Hepatic stellate cell (primary cell): ENCODE measurements at places on chromosomes 7 and 10.
A peak's percentile ranks its signal among the peaks of the same experiment; 100 is the strongest.

- DNase-seq = no peak
These were observed 516.3 kb upstream of the MKI67 start for GRCh38 chr10:128642502-128642901.

- DNase-seq = no peak
These were observed 237.8 kb downstream of the SEMA3D start for GRCh38 chr7:84949067-84949466.

DNA sequence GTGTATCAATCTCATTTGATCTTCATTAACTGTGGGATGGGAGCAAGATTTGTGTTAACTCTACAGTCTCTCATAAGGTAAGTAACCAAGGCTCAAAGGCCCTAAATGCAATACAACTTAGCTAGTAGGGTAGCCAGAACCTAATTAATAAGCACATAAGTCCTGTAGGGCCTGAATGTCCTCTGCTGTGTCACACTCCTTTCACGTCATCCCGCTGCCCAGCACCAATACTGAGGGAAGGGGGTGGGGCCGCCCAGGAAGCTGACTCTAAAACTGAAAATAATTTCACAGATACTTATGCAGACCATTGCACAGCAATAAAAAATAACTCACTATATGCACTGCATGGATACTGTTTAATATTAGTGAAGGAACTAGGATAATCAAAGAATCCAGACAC, 13.7 kb downstream of the CCDC6 start:
- DNase-seq = no peak

GRCh38 chr7:77667459-77668086, 28.7 kb upstream of the RSBN1L start:
- no peak for DNase-seq

DNA sequence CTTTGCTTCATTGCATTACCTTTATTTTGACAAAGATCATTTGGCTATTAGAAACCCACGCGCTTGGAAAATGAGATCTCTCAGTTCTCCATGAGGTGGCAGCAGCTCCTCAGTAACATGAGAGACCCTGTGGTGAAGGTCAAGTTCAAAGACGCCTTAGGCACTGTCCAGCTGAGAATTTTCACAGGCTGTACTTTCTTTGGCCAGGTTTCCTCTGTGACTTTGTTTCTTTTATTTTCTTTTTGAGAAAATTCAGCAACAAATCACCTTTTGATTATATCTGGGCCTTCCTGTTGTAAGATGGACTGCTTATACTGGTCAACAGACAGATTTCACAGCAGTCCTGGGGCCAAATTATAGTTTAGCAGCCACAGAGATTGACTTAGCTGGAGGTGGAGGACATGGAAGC, 54.5 kb downstream of the RAB18 start:
- DNase-seq = peak; percentile 35

- DNase-seq = no peak
These were observed at the start of gene GPR22 for GRCh38 chr7:107469929-107470328. GPR22 (plus strand) TSS chr7:107470057; CDS start chr7:107474061, 4,004 bp downstream.

GRCh38 chr7:118938845-118939244, 714.3 kb downstream of the ANKRD7 start:
- no peak for DNase-seq

GRCh38 chr10:230758-231157, 95.5 kb downstream of the ZMYND11 start:
- no peak for DNase-seq

DNA sequence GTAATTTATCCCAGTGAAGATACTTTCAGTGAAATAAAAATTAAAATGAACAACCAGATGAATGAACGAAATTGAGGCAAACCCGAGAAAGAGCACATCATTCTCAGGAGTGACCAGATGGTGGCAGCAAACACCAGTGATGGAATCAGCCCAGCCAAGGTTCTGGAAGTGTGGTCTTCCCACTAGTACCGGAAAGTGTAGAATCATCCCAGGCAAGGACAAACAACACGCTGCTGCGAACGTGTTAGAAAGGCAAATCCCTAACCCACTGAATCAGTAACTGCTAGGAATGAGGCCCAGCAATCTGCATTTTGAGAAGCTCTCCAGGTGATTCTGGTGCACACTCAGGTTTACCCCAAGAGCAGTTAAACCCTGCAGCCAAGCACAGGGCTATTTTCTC, 15.5 kb upstream of the SLC18A3 start:
- DNase-seq = peak; percentile 82

DNA sequence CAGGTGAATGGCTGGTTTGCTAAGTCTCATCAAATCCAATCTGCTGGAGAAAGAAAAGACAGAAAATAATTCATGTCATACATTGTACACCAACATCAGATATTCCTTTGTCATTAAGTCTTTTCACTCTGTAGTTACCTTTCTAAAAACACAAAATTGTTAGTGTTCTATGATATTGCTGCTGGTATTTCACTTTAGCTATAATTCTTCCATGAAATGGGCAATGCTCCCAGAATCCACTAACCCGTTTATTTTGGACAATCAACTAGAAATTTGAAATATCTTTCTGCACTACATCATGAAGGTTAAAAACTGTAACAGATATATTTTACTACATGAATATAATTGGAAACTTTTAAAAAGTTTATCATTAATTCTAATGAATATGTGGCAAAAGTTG, 181.3 kb downstream of the C7orf25 start:
- DNase-seq = no peak

DNA sequence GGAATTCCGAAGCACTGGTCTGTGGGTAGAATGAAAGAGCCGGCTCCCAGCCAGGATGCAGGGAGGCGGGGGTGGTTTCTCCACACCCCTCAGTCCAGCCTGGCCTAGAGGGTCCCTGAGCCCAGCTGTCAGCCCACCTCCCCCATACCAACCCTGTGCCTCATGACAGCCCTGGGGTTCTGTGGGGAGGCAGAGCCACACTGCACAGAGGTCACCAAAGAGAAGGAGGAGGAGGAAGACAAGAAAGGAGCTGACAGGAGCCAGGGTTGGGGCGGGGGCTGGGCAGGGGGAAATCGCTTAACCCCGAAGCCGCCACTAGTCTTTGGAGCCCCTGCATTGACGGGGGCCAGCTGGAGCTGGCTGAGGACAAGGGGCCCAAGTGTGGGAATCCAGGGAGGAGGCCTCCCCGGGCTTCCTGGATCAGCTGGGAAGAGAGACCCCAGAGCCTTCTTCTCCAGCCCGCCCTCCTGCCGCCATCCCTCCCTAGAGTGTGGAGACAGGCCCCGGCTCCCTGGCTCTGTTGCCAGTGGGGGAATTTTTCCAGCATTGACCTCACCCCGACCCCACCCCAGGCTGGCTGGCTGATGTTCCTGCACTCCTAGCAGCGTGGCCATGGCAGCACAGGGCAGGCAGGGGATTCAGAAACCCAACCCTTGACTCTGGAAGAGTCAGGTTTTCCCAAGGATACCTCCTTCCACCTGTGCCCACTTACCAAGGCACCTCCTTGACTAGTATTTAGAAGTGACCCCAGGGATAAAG, 32.5 kb downstream of the KAZALD1 start:
- DNase-seq = no peak

DNA sequence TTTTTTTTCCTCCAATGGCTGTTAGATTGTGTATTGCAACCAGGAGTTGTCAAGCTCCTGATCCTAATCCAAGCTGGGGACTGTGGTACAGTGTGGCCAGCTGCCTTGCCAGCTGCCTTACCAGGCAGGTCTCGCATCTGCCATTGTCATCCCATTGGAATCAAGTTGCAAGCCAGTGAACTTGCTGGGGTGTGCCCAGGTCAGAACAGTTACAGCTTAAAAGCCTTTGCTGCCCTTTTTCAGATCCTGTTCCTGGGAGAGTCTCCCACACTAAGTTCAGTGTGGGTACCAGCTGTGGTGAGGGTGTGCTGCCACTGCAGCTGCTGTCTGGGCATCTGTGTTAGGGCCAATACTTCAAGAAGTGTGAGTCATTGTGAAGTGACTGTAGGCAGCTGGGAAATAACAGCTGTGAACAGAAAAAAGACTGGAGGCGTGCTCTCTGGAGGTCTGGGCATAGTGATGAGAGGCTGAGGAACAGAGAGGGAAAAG, 72.8 kb downstream of the CCNY start:
- peak; percentile 89 for DNase-seq

- no peak for DNase-seq
These were observed 322.6 kb upstream of the SEMA3D start for GRCh38 chr7:85509476-85509875.

- no peak for DNase-seq
These were observed 56.8 kb downstream of the ZNF438 start for GRCh38 chr10:30974773-30975415.

- DNase-seq = no peak
These were observed 151.6 kb downstream of the EMX2 start for GRCh38 chr10:117694190-117694589.

- no peak for DNase-seq
These were observed 132.2 kb upstream of the YAE1 start for GRCh38 chr7:39434012-39434411.

DNA sequence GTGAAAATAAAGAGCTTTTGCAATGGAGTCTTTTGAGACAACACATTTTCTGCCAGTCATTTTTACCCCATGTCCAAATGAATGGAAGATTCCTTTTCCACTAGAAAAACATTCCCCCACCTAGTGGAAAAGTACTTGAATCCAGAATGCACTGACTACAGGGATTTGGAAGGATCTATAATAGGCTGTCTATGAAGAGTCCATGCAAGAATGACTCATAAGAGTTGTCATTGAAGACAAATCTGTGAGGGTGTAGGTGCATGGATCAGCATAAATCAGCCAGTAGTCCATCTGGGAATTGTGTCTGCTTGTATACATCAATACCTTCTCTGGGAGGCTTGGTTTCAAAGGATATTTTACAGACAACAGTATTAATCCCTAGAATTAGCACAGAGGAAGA, 32.5 kb upstream of the TRUB1 start:
- DNase-seq = peak; percentile 26

DNA sequence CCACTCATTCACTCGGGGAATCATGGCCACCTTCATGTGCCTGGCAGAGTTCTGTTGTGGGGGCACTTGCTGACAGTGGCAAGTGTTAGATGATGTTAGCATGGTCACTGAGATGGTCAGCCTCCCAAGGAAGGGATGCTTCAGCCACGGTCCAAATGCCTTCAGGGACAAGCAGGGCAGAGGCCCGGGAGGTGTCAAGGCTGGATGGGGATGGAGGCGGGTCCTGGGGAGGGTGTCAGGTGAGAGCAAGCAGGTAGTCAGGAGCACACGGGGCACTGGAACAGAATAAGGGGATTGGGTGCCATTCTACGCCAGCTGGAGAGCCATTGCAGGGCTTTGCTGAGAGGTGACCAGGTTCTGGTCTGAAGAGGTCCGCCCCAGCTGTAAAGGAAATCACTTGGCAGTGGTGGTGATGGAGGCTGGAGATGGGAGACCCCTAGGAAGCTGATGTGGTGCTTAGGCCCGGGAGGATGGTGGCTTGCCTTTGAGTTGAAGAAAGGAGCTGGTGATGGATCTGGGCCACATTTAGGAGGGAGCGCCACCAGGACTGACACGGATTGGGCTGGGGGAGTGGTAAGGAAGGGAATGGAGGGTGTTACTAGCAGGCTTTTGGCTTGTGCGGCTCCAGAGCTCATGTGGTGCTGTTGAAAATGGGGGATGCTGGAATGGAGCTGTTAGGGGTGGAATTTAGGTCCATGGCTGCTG, 24.1 kb downstream of the AGAP3 start:
- DNase-seq = no peak

GRCh38 chr10:92173996-92174395, 116.9 kb downstream of the CPEB3 start:
- no peak for DNase-seq

DNA sequence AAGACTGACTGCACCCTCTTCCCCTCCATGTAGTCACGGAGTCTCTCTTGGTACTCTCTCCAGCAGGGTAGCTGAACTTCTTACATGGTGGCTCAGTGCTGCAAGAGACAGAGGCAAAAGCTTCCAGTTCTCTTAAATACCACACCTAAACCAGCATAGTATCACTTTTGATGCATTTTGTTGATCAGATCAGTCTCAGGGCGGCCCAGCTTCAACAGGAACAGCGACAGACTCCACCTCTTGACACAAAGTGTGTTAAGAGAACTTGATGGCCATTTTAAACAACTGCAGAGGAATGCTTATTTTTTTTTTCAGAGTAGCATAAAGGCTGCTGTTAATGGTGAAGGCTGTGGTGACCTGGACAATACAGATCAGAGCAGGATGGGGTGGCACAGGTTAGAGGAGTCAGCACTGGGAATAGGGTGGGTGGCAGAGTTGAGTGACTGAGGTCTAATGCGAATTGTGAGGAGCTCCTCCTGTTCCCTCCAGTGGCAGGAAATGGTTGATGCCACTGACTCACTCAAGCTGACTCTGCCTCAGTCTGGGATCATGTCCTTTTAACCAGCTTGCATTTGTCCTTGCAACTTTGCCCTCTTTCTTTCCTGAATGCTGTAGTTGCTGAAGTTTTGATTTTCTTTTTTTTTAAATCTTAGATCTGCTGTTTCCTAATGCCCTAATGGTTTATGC, 17.3 kb downstream of the MGAM start:
- DNase-seq = peak; percentile 16

GRCh38 chr7:138205614-138206150, 129.4 kb downstream of the AKR1D1 start:
- DNase-seq = no peak

DNA sequence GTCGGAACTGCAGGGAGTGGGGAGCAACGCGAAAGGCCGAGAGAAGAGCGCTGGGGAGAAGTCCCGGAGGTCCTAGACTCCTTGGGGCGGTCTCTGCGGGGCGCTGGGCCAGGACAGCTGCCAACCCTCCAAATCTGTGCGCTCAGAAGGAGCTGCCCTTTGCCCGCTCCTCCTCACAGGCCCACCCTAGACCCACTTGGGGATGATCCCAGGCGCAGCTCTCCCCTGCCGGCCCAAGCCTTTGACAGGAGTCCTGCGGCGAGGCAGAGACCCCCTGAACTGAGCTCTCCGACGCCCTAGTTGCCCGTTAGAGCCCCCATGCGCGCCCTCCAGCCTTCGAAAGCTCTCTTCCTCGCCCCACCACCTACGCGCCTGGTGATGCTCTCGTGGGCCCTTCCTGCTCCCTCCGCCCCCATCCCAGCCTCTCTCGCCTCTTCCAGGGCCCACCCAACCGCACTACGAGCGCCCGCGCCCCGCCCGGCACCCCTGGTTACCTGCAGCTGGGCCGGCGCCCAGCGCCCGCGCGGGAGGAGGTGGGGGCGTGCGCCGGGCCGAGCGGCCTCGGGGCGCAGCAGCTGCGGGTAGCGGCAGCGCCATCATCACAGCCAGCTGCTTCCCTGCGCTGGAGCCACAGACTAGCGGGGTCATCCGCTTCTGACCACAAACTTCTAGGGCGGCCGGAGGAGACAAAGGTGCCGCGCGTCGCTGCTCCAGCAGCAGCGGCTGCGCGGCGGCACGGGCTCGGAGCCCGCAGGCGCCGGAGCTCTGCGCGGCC, 353.4 kb downstream of the DNAJB6 start:
- DNase-seq = no peak

GRCh38 chr10:81909453-81909852, 34.5 kb downstream of the NRG3 start:
- no peak for DNase-seq

- DNase-seq = no peak
These were observed 11.9 kb upstream of the INPP5F start for GRCh38 chr10:119713744-119714483.
